NCI-H2171 (cell line): ENCODE measurements at places on chromosomes 3 and 15.
A peak's percentile ranks its signal among the peaks of the same experiment; 100 is the strongest.

DNA sequence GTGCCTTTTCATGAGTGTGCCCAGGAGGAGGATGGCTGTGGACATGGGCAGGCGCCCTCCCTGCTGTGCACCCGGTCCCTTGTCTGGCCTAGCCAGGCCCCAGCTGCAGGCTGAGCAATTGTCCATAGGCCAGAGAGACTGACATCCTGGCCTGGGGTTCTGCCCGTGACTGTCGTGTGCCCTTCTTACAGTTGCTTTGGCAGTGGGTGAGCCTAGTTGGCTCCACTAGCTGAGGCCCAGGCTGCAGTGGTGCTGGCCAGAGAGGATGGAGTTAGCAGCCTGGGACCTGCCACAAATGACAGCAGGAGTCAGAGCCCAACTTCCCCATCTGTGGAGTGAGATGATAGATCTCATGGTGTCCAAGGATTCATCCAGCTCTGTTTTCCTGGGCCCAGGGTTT lies 9.0 kb upstream of the CHRNB4 start:
- DNase-seq: no peak

DNA sequence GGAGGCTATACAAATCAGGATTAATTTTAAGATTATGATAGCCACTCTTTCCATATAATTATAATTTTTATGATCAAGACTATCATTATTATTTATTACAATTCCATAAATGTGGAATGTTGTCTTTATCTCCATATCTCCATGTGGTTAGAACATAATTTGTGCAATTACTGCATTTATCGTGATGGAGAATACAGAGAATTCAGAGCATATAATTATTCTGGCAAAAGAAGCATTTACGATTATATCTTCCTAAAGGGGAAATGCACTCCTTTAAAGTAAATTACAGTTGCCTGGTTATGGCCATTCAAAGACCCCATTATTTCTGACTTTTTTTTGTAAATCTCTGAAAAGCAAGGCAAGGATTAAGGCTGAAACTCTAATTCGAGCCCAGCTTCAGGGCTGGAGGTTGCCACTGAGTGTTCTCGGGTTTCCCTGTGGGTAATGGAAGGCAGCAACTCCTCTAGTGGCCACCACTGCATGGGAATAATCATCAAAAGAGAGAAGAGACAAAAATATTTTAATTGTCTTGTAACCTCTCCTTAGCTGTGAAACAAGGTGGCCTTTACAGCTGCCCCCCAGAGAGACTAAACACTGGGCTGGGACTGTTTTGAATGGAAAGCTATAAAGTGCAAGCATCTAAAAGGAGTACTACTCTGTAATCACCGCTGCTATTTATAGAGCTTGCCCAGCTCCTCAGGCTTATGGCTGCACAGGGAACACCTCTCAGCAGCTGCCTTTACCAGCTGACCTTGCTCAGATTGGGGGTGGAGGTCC lies 59.8 kb upstream of the PRTG start:
- no peak for DNase-seq

DNA sequence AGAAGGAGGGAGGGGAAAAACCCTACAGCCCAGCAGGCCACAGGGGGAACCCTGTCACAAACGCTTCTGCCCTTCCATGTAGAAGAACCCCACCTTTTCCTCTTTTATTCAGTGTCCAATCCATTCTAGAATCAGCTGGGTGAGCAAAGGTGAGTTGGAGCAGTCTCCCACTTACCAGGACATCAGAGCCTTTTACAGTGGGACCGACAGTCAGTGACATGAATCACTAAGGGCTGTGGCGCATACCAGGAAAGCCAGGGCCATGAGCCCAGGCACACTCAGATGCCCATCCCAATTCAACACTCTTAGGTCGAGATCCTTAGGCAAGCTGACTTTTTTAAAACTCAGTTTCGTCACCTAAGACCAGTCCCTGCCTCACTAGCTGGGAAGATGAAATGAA lies 146.1 kb downstream of the AQP9 start:
- no peak for DNase-seq

DNA sequence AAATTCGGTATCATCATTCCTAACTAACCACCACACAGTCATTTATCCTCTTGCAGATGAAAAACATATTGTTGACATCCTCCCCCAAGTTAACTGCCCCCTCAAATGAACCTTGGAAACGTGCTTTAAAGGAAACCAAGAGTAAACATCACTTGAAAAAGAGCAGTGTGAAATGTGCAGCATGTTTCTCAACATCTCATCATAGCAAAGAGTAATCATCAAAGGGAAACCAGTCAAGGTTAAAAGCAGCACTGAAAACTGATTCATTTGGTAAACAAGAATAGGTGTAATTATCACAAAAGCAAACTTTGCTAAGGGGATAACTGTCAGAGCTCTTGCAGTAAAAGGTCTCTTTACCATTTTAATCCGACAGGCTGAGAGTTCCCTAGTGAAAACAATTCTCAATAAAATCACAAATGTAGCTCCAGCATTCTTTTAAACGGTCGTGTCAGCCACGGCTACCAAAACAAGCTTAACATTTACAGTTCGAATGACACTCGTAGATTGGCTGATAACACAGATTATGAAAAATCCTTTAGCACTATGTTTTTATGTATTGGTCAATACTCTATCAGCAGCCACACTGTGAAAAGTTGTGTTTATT lies 461.0 kb downstream of the GBE1 start:
- DNase-seq: no peak

DNA sequence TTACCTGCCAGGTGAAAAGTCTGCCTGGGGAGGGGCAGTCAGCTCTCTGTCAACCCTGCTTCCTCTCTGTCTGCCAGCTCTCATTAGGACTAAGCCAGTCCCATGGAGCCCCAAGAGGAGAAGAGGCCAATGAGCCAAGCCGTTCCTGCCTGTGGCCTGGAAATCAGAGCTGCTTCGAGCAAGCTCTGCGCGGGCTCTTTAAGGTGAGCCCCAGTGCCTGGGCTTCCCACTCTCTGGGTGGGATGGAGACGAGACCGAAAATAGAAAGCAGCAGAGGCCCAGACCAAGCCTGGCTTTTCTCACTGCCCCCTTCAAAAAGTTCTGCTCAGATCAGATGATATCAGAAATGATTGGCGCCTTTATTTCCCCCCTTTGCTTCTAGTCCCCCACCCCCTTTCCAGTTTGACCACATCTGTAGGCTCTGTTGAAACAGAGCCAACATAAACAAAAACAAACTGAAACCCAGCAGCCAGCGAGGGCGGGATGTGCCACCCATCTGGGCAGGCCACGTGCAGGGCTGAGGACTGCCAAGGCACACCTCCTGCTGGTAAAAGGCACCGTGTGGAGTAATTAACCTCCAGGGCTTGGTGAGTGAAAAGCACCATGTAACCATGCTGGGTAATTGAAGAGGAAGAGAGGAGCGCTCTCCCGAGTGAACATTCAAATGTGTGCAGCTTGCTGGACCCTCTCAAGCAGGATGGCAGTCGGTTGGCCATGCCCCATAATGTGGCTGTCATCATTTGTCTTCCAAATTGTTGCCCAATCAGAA lies 471.0 kb upstream of the PROK2 start:
- DNase-seq: peak; percentile 82

GRCh38 chr15:39756806-39757522 lies 25.7 kb downstream of the FSIP1 start:
- peak; percentile 76 for DNase-seq

- no peak for DNase-seq
Observed at GRCh38 chr3:186361246-186361761, 730 bp downstream of the DGKG start.

GRCh38 chr3:69560818-69561217 lies 174.9 kb upstream of the FRMD4B start:
- DNase-seq: no peak

DNA sequence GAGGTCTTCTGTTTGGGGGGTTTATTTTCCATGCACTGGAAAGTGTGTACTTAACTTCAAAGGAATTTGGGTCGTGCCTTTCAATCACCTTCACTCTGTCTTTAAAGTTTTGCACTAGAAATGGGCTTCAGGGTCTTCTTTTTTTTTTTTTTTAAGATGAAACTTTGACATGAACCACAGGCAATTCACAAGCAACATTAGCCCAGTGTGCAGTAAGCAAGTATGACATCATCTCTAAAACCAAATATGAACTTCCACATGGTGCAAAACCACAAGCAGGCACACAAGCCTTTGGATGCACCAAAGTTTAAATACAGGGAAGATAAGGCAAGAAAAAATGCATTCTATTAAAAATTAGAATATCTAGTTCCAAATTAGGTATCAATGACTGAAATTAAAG lies 381.9 kb downstream of the ERC2 start:
- no peak for DNase-seq

- DNase-seq: no peak
Observed at GRCh38 chr3:122689587-122689986, 8.9 kb downstream of the PARP14 start.

- DNase-seq: no peak
Observed at GRCh38 chr3:183275937-183276336, 22.9 kb downstream of the B3GNT5 start.

GRCh38 chr3:118108769-118109168 lies 925.9 kb downstream of the IGSF11 start:
- no peak for DNase-seq

- peak; percentile 68 for DNase-seq
Observed at GRCh38 chr15:96330064-96330449, 443 bp upstream of the NR2F2 start.
